ENCODE measurements at places on chromosomes 6 and 20. TPM values are rescaled to one million over a fixed set of nuclear protein-coding genes. Genes with fewer than 3 reads are reported as not detected.

CRYBG1 gene
- total RNA-seq = 10.1 TPM

REM1 gene
- 0.66 TPM for total RNA-seq

SULF2 gene
- total RNA-seq = 34.3 TPM

TTK gene
- 0.33 TPM for total RNA-seq

TREM1 gene
- total RNA-seq = not detected

SLPI gene
- 14.5 TPM for total RNA-seq

KPNA5 gene
- 3.1 TPM for total RNA-seq

NKX2-2 gene
- 3.1 TPM for total RNA-seq

ABHD16B gene
- total RNA-seq = not detected

DNA sequence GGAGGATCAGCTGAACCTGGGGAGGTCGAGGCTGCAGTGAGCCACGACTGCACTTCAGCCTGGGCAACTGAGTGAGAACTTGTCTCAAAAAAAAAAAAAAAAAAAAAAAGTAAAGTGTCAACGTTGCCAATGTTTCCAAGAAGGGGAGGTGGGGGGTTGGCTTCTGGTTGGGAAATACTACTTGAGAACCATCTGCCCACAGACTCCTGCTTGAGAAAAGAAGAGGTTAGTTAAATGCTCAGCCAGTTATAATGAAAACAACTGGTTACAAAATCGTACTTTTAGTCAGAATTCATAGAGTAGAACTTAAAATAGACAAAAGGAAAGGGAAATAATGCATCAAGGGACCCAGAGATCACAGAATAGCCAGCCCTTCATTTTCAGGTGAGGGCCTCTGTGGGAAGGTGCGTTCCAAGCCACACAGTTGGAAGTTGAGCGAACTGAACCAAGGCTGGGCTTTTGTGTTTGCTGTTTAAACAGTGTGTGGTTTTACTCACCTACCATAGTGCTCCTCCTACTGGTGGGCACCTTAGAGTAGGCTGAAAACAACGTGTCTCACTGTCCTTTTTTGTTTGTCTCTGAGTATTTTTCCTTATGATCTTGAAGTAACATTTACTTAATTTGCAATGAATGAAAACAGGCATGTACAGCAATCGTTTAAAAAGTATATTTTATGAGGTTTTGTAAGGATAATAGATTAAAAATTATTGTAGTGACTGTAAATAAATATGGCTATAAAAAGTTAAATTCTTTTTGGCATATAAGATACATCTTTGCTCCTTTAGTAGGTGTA lies 200.7 kb downstream of the BCAS1 start:
- no peaks in the 10 kb centered on the region for H3K36me3 ChIP-seq
- H3K4me3 ChIP-seq = no peak overlapping the region
- peak overlapping the region; percentile 85 for H3K27ac ChIP-seq

- H3K4me3 ChIP-seq = no peak overlapping the region
- H3K36me3 ChIP-seq = no peaks in the 10 kb centered on the region
- H3K27ac ChIP-seq = no peak overlapping the region
Observed at GRCh38 chr6:133415262-133415661, 174.1 kb downstream of the EYA4 start.

GRCh38 chr6:70973604-70974003 lies 16.7 kb upstream of the B3GAT2 start:
- no peak overlapping the region for H3K27ac ChIP-seq
- no peaks in the 10 kb centered on the region for H3K27me3 ChIP-seq
- DNase-seq = no peak
- H3K36me3 ChIP-seq = no peaks in the 10 kb centered on the region

GRCh38 chr6:167268683-167269280 lies 22.3 kb upstream of the UNC93A start:
- no peak overlapping the region for H3K27ac ChIP-seq
- no peaks in the 10 kb centered on the region for H3K27me3 ChIP-seq
- no peak overlapping the region for H3K4me3 ChIP-seq
- H3K36me3 ChIP-seq = no peaks in the 10 kb centered on the region
- no peak for DNase-seq
- no peaks in the 10 kb centered on the region for H3K4me1 ChIP-seq

- peak within 1 kb of the TSS; percentile 83 for H3K27ac ChIP-seq
- H3K36me3 ChIP-seq = peaks cover 6% of the 10 kb centered on the region
- peaks cover 36% of the 10 kb centered on the region for H3K4me1 ChIP-seq
- peak; percentile 81 for DNase-seq
- H3K27me3 ChIP-seq = no peaks in the 10 kb centered on the region
Observed at GRCh38 chr6:43635387-43636307, at the start of gene MAD2L1BP. MAD2L1BP (plus strand) TSS chr6:43635840; CDS start chr6:43635876, 36 bp downstream.

DNA sequence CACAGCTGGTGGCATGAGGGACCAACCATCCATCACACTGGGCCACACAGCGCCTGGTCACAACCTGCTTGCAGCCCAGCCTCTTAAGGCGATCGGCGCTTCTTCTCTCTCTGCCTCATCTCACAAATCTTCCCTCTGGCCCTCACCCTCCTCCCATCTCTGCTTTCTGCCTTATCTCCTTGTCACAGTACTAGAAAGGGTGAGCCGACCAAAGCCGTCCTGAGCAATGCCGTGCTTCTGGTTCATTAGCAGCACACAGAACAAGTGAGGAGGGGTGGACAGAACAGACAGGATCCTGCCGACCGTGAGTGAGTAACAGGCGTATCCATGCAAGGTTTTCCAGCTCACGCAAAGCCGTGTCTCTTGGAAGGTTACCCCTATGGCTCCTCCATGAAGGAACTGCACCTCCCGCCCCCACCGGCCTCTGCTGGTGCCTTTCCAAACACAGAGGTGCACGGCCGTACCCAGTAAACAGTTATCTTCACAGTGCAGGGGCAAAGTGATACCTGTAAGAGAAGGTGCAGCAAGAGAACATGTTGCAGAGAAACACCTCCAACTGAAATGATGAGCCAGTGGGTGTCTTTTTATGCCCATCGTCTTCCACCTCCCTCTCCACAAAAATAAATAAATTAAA lies 331.7 kb downstream of the FARS2 start:
- H3K27me3 ChIP-seq = no peaks in the 10 kb centered on the region
- no peaks in the 10 kb centered on the region for H3K36me3 ChIP-seq
- DNase-seq = no peak

GRCh38 chr6:28351087-28351486 lies 1.3 kb downstream of the ZKSCAN3 start:
- H3K4me1 ChIP-seq = peaks cover 35% of the 10 kb centered on the region
- no peak for DNase-seq
- H3K4me3 ChIP-seq = no peak overlapping the region
- H3K27ac ChIP-seq = peak overlapping the region; percentile 40

DNA sequence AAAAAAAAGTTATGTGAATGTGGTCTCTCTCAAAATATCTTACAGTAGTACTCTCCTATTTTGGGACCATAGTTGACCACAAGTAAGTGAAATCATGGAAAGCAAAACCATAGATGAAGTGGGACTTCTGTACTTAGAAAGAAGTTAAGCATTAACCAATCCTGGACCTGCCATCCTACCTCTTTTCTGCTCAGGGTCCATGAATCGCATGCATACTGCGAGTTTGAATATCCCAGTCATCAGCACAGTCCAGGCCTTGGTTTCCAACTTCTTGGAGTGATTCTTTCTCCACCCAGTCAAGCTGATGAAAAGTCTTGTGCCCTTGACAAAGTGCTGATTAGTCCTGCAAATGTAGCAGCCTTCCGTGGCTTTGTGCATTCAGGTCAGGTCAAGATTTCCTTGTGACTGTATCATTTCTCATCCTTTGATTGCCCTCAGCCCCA lies 46.0 kb downstream of the RNF217 start:
- no peak for DNase-seq
- no peaks in the 10 kb centered on the region for H3K36me3 ChIP-seq
- H3K27me3 ChIP-seq = no peaks in the 10 kb centered on the region

- H3K4me3 ChIP-seq = no peak overlapping the region
- H3K27ac ChIP-seq = no peak overlapping the region
- H3K36me3 ChIP-seq = peaks cover 15% of the 10 kb centered on the region
- H3K27me3 ChIP-seq = no peaks in the 10 kb centered on the region
Observed at GRCh38 chr6:53038141-53038540, 27.1 kb upstream of the FBXO9 start.

- no peak overlapping the region for H3K27ac ChIP-seq
- H3K27me3 ChIP-seq = no peaks in the 10 kb centered on the region
- no peaks in the 10 kb centered on the region for H3K36me3 ChIP-seq
- H3K4me1 ChIP-seq = no peaks in the 10 kb centered on the region
Observed at GRCh38 chr6:145845557-145845956, 31.0 kb upstream of the FBXO30 start.

GRCh38 chr6:134431421-134431859 lies 113.5 kb upstream of the SGK1 start:
- H3K27me3 ChIP-seq = no peaks in the 10 kb centered on the region
- H3K4me1 ChIP-seq = no peaks in the 10 kb centered on the region
- H3K27ac ChIP-seq = no peak overlapping the region
- no peaks in the 10 kb centered on the region for H3K36me3 ChIP-seq
- no peak overlapping the region for H3K4me3 ChIP-seq

GRCh38 chr6:42197555-42198362 lies 3.0 kb upstream of the GUCA1B start:
- no peaks in the 10 kb centered on the region for H3K36me3 ChIP-seq
- no peak overlapping the region for H3K4me3 ChIP-seq
- H3K27me3 ChIP-seq = no peaks in the 10 kb centered on the region
- DNase-seq = peak; percentile 19
- peaks cover 4% of the 10 kb centered on the region for H3K4me1 ChIP-seq

- H3K27ac ChIP-seq = peak overlapping the region; percentile 63
- H3K27me3 ChIP-seq = no peaks in the 10 kb centered on the region
- peaks cover 20% of the 10 kb centered on the region for H3K4me1 ChIP-seq
- H3K4me3 ChIP-seq = no peak overlapping the region
- DNase-seq = peak; percentile 70
- H3K36me3 ChIP-seq = no peaks in the 10 kb centered on the region
Observed at GRCh38 chr6:35034411-35035191, 106.5 kb downstream of the TCP11 start.

DNA sequence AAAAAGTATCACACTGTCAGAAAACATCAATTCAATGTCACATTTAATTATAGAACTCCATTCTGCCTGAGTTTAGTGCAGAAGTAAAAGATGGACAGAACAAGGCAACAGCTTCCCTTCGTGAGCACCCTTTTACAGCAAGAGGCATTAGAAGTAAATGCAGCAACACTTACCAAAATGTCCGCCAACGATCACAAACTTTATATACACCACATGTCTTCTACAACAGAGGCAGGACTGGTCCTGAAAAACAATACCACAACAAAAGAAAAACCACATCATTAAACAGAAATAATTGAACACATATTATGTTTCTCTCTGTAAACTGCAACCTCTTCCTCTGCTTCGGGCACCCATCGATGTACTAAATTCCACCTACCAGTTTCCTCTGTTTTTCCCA lies 92.9 kb downstream of the FYN start:
- H3K36me3 ChIP-seq = no peaks in the 10 kb centered on the region

DNA sequence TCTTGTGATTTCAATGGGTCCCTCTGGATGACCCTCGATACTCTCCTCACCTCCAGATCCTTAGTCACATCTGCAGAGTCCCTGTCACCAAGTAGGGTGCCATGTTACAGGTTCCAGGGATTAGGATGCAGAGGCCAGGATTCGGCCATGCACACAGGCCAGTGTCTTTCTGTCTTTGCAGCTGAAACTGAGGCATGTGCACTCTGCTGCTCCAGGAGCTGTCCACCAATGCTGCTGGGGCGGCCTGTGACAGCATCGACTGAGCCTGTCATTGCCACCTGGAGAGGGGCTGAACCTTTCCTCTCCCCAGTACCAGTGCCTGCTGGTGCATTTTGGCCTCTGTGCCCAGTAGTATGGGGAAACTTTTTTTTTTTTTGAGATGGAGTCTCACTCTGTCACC lies 4.4 kb upstream of the RBM38 start:
- no peaks in the 10 kb centered on the region for H3K27me3 ChIP-seq
- H3K4me3 ChIP-seq = no peak overlapping the region
- peaks cover 17% of the 10 kb centered on the region for H3K4me1 ChIP-seq
- no peaks in the 10 kb centered on the region for H3K36me3 ChIP-seq

GRCh38 chr20:2973574-2973973 lies 69.8 kb upstream of the GNRH2 start:
- no peaks in the 10 kb centered on the region for H3K4me1 ChIP-seq
- DNase-seq = no peak
- H3K27ac ChIP-seq = no peak overlapping the region
- no peaks in the 10 kb centered on the region for H3K36me3 ChIP-seq

GRCh38 chr20:7180256-7181045 lies 413.0 kb downstream of the BMP2 start:
- H3K4me1 ChIP-seq = no peaks in the 10 kb centered on the region
- no peak overlapping the region for H3K4me3 ChIP-seq
- no peak for DNase-seq
- H3K27ac ChIP-seq = no peak overlapping the region
- H3K36me3 ChIP-seq = no peaks in the 10 kb centered on the region

- no peaks in the 10 kb centered on the region for H3K4me1 ChIP-seq
- H3K27me3 ChIP-seq = no peaks in the 10 kb centered on the region
- no peak overlapping the region for H3K27ac ChIP-seq
- DNase-seq = no peak
- H3K36me3 ChIP-seq = no peaks in the 10 kb centered on the region
Observed at GRCh38 chr6:113616701-113617274, 240.4 kb upstream of the MARCKS start.

- DNase-seq = no peak
- H3K27me3 ChIP-seq = peaks cover 30% of the 10 kb centered on the region
Observed at GRCh38 chr6:26327450-26328264, 37.3 kb upstream of the BTN3A2 start.

GRCh38 chr6:31407699-31408098 lies 4.3 kb downstream of the MICA start:
- H3K27me3 ChIP-seq = no peaks in the 10 kb centered on the region
- no peak for DNase-seq
- no peak overlapping the region for H3K4me3 ChIP-seq
- H3K4me1 ChIP-seq = peaks cover 14% of the 10 kb centered on the region
- no peak overlapping the region for H3K27ac ChIP-seq
- H3K36me3 ChIP-seq = peaks cover 7% of the 10 kb centered on the region

DNA sequence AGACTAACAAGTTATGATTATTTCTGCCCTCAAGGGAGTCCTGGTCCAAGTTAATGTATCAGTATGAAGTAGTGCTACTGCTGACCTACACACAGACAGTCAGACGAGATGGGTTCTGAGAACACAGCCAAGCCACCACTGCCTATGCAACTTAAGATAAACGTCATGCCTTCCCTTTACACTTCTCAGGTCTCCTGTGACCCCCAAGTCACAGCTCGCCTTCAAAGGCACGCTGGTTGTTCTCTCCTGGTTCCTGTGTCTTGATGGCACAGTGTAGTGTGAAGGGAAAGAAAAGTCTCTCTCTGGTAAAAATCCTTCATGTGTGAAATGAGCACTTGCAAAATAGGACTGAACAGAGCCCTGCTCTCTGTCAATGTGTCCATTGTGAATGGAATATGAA lies 377.8 kb downstream of the ADGRB3 start:
- no peak for DNase-seq
- H3K27me3 ChIP-seq = no peaks in the 10 kb centered on the region
- no peaks in the 10 kb centered on the region for H3K4me1 ChIP-seq
- H3K4me3 ChIP-seq = no peak overlapping the region
- no peak overlapping the region for H3K27ac ChIP-seq
- no peaks in the 10 kb centered on the region for H3K36me3 ChIP-seq

- no peaks in the 10 kb centered on the region for H3K27me3 ChIP-seq
- DNase-seq = no peak
- H3K27ac ChIP-seq = no peak overlapping the region
- peaks cover 42% of the 10 kb centered on the region for H3K4me1 ChIP-seq
Observed at GRCh38 chr20:62353289-62354030, 13.7 kb downstream of the LAMA5 start.

GRCh38 chr6:26195924-26196845 lies 109.0 kb downstream of the HFE start:
- H3K4me3 ChIP-seq = no peak overlapping the region
- no peaks in the 10 kb centered on the region for H3K4me1 ChIP-seq
- DNase-seq = no peak
- H3K36me3 ChIP-seq = no peaks in the 10 kb centered on the region
